Posterior vena cava (tissue), 2 donors: ENCODE measurements at places on chromosomes 6 and 20.

- no peak for DNase-seq
Observed at GRCh38 chr20:10602221-10602871, 71.5 kb downstream of the JAG1 start.

GRCh38 chr6:158707821-158708195 lies 58.0 kb downstream of the SYTL3 start:
- DNase-seq = no peak

- no peak for DNase-seq
Observed at GRCh38 chr20:12371990-12372389, 454.3 kb downstream of the BTBD3 start.

GRCh38 chr20:33362898-33363297 lies 38.4 kb downstream of the CDK5RAP1 start:
- DNase-seq = no peak

DNA sequence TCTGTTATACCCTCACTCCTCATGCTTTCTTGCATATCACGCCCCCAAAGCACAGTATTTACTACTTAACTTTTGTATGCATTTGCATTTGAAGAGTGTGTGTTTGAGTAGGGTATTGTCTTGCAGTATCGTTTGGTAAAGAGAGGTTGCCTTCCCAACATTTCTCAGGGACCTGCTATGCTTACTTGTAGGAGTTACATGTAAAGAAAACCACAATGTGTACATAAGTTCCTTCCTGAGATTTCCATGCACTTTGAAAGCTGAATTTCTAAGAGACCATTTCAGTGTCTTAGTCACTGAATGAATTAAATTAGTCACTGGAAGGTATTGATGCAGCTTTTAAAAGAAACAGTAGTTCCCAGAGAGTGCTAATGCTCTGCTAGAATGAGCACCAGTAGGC lies 159.3 kb upstream of the LAMA2 start:
- no peak for DNase-seq
